Stimulated activated naive CD4-positive, alpha-beta T cell (primary cell): ENCODE measurements at places on chromosomes 12 and 14.

DNA sequence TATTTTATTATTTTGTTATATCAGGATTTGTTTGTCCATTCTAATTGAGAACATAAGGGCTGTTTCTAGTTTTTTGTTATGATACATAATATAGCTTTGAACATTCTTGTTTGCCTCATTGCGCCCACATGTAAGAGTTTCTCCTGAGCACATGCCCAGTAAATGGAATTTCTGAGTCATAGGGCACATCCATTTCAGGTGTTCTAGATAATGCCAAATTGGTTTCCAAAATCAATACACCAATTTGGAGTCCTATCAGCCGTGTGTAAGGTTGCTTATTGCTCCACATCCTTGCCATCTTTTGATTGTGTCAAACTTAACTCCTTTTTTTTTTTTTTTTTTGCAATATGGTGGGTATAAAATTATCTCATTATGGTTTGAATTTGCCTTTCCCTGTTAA lies 97.9 kb upstream of the RESF1 start:
- no peak for DNase-seq

DNA sequence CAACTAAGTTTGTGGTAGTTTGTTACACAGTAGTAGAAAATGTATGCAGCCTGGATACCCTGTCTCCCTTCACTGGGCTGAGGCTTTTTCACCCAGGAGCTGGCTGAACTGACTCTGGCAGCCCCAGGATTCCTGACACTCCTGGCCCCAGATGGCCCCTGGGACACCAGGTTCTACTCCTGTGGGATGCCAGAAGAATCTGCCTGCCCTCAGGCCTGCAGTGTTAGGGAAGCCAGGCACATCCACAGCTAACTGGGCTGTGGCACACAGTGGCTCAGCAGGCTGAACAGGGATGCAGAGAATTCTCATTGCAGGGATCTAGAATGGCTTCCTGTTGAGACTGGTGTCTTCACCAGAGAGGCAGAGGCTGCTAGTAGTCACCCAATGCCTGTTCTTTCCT lies 8.5 kb downstream of the IFI27 start:
- no peak for DNase-seq

DNA sequence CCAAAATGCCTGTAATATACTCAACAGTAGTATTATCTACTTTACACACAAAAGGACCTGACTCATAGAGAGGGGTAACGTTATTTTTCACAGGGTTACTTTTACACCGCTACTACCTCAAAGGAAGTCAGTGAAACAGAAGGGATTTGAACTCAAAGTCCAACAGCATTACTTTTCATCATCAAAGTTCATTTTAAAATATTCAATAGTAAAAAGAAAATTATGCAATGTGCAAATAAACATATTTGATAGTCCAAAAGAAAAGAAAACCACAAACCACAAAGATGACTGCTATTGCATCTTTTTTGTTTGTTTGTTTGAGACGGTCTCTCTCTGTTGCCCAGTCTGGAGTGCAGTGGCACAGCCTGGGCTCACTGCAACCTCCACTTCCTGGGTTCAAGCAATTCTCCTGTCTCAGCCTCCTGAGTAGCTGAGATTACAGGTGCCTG lies 15.5 kb downstream of the KIF21A start:
- DNase-seq = no peak

DNA sequence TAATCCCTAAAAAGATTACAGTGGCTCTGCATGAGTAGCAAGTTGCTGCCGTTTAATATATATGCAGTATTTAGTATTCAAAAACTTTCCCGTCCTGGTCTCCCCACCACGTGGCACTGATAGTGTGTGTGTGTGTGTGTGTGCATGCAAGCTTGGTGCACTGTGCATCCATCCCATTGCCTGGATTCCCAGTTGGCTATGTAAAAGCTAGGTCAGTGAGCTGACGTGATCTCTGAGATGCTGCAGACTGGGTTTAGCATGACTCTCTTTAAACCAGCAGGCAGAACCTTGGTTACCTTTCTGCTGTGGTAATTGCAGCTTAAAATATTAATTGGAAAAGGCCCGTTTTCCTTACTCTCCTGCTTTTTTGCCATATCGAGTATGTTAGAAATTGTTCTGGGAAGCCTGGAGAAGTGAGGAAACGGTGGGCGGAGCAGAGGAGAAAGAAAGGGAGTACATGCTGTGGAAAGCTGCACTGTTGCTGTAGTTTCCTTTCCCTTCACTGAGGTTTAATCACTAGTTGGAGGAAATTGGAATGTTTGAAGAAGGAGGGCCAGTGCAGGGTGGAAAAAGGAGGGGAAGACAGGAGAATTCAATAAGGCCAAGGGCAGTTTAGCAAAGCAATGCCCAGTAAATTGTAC lies 4.0 kb upstream of the CNTN1 start:
- DNase-seq = no peak

DNA sequence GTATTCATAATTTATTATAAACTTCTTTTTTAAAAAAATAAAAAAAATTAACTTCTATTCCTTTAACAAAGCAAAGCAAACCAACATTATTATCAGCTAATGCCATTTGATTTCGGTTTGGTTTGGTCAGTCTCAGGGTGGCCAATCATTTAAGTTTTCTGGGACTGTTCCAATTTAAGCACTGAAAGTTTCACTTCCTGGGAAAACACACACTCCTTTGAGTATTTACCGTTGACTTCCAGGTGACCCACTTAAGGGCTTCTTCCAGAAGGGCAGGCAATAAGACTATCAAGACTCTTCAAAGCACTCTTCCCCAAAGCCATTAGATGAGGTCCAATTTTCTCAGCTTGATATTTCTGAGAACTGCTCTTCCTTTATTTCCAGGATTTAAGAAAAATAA lies 854.0 kb downstream of the DIO2 start:
- DNase-seq = no peak
